ENCODE measurements at places on chromosomes 11 and 22.

- DNase-seq = peak; percentile 69
Observed at GRCh38 chr11:62153087-62153395, 29.2 kb downstream of the INCENP start.

- no peak for DNase-seq
Observed at GRCh38 chr11:18731441-18731840, 5.5 kb upstream of the IGSF22 start.

DNA sequence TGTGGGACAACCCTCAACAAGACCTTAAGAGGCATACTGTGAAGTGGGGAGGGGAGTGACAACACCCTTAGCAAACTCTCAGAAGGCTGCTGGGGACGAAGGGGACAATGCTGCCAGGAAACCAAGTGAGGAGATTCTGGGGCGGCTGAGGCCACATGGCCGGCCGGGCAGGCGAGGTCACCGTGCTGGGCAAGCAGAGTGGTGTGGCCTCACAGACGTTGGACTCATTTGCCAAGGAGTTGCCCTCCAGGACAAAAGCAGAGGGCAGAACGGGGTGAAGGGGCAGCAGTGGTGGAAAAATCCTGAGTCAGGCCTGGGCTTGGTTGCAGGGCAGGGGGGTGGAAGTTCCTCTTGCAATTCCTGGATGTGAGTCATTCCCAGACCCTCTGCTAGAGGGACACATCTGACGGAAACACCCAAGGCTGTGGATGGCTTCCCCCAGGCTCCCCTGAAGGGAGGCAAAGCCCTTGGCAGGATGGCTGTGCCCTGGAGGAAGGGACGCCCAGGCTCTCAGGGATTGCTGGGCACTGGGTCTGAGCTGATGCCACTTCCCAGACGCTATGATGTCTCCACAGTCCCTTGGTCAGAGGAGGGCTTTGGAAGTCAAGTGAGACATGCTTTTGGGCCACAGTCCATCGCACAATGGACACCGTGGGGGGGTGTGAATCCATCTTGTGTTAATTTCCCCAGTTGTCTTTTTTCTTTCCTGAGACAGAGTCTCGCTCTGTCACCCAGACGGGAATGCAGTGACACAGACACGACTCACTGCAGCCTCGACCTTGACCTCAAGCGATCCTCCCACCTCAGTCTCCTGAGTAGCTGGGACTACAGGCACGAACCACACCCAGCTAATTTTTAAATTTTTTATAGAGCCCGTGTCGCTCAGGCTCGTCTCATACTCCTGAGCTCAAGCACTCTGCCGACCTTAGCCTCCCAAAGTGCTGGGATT lies 16.2 kb upstream of the SHANK3 start:
- peak; percentile 71 for DNase-seq

DNA sequence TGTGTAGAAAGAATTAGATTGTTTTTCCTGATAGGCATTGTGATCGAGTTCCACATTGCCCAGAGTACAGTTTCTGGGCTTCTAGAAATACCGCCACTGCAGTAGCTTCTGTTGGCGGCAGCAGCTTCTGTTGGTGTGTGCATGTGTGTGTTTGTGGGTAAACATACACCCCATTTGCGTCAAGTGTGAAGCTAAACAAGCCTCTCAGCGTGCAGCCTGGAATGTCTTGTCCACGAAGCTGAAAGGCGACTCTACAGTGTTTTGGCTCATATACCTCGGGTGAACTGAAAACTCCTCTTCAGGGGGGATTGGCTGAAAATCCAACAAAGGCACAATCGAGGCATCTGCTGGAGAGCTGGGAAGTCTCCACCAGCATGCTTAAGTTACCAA lies 112.0 kb upstream of the E2F8 start:
- DNase-seq = no peak

GRCh38 chr11:114163229-114163631 lies 103.7 kb downstream of the ZBTB16 start:
- DNase-seq = peak; percentile 94

DNA sequence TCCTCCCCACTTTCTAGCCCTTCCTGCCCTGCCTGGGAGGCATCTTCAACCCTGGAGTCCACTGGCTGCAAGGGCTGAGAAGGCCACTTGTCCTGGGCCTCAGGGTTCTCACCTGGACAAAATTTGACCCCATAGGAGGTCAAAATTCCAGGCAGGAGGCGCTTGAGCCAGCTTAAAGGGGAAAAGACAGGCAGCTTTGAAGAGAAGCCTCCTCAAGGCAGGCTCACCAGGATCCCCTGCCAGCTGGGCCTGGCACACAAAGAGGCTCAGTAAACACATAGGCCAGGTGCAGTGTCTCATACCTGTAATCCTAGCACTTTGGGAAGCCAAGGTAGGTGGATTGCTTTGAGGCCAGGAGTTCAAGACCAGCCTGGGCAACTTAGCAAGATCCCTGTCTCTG lies 53.0 kb upstream of the MPEG1 start:
- no peak for DNase-seq

- DNase-seq = peak; percentile 70
Observed at GRCh38 chr11:67022341-67022933, 497 bp upstream of the SYT12 start.

DNA sequence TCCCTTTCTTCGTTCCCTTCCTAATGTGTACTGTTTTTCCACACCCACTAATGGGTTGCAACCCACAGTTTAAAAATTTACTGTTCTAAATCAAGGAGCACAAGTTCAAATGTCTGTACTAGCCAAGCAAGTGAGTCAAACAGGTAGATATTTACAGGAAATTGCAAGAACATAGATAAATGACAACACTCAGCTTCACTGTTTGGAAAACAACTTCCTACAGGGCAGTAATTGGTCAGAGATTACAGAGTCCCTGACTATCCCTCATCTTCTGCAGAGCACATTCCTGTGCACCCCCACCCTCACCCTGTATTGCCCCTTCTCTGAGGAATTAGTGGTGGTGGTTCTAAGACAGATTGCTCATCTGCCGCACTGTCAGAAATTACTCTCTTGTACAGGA lies 1.9 kb downstream of the SERPING1 start:
- peak; percentile 13 for DNase-seq

GRCh38 chr11:92436034-92436920 lies 211.7 kb downstream of the FAT3 start:
- DNase-seq = no peak

DNA sequence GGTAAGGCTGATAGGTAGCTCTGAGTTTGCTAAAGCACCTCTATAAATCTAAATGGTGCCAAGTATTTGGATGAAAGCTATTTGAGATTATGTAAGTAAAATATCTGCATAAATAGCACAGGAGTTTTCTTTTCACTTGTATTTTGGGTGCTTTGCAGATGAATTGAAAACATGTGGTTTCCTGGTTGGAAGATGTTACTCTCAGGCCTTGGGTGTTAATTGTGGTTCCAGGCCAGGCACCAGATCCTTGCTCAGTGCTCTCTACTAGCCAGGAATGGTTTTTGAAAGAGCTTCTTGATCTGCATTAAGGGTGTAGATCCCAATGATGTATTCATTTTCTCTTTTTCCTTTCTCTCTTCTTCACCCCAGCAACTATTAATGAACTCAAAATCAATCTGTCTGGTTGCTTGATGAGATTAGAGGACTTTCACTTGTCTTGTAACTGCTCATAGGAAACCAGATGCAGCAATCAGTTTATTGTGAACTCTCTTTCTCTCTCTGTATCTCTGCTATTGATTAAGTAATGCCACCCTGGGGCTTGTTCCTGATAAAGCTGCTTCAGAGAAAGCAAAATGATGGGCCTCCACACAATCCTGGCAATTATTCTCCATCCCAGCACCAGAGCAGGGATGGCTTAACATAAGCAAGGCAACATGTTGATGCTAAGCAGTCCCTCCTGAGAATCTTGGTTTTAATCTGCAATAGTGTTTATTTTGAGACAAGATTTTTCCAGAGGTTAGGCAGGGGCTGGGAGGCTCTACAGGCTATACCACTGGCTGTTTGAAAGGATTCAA lies 147.0 kb upstream of the NTM start:
- DNase-seq = no peak

DNA sequence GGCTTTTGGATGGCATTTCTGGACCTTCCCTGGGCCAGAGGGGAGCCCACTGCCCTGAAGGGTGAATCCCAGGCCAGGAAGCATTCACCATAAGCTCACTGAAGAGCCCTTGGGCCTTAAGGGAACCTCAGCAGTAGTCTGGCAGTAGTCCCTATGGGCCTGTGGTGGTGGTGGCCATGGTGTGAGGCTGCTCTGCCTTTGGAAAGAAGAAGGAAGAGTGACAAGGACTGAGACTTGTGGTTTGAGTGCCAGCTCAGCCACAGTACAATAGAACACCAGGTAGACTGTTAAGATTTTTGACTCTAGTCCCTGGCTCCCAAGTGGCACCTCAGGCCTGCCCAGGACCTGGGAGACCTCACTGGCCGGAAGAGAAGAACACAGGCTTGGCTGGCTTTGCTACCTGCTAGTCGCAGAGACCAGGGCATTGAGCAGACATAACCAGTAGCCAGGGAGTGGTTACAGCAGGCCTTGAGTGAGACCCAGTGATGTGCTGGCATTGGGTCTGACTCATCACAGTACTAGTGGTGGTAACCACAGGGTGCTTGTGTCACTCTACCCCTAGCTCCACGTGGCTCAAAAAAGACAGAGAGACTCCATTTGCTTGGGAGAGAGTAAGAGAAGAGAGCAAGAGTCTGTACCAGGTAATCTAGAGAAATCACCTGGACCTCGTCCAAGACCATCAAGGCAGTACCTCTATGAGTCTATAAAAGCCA lies 259.8 kb upstream of the BLID start:
- DNase-seq = peak; percentile 47

DNA sequence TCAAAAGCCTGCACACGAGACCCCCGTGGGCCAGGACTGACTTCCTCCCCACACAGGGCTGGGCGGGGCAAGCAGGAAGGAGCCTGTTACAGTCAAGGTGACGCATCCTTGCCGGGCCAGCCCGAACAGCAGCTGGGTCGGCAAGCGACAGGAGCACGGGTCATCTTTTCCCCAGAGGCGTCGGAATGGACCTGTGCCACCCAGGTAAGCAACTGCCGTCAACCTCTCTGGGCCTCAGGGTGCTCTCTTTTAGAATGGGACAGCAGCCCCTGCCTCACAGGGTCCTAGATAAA lies at the start of gene CYTH4:
Gene CYTH4, plus strand, starts transcription at position 124 of the 293 bp plus-strand sequence. Its CDS starts 62 bp downstream, at position 186.
- no peak for DNase-seq

- DNase-seq = no peak
Observed at GRCh38 chr11:1946812-1947484, at the start of gene MRPL23. Gene MRPL23, plus strand, starts transcription at chr11:1947332. Its CDS starts 31 bp downstream, at chr11:1947363.

- DNase-seq = no peak
Observed at GRCh38 chr11:12434325-12434654, 56.9 kb downstream of the PARVA start.

DNA sequence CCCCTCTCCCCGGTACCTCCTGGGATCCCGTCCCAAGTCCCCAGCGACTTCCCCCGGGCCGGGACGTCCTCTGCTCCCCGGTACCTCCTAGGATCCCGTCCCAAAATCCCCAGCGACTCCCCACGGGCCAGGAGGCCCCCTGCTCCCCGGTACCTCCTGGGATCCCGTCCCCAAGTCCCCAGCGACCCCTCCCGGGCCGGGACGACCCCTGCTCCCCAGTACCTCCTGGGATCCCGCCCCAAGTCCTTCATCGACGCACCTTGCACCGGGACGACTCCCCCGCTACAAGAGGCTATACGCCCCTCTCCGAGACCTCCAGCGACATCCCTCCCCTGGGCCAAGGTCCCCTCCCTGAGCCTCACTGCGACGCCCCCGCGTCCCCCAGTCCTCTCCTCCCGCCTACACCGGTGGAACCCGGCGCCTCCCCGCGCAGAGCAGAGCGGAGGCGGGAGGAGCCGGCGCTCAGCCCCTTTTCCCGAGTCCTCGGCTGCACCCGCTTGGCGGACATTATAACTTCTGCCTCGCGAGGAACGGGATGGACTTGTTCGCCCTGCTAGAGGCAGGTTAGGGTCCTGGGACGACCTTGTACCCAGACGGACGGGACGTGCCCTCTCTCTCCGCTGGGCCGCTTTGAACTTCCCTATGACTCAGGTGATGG lies 912 bp downstream of the KREMEN1 start:
- DNase-seq = no peak

DNA sequence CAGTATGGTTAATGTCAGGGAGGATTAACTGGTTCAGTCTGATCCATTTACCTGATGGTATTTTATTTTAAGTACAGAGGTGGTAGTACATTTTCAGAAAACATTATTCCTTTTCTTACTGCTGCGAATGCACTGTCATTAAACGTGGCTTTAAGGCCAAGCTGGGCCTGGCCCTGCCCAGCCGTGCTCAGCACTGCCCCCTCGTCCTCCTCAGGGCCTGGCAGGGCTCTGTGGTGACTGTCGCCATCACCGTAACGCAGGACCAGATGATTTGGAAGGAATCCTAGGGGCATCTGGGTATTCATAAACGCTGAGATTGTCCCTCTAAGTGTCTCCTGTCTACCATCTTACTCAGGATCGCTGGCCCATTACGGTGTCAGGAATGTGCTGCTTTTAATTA lies 302.0 kb downstream of the TBC1D22A start:
- DNase-seq = no peak

GRCh38 chr11:12285106-12285505 lies 92.3 kb upstream of the PARVA start:
- DNase-seq = peak; percentile 81

- DNase-seq = peak; percentile 11
Observed at GRCh38 chr22:37126383-37126782, 16.9 kb upstream of the TMPRSS6 start.

GRCh38 chr11:45754741-45755140 lies 50.2 kb upstream of the SLC35C1 start:
- peak; percentile 47 for DNase-seq

DNA sequence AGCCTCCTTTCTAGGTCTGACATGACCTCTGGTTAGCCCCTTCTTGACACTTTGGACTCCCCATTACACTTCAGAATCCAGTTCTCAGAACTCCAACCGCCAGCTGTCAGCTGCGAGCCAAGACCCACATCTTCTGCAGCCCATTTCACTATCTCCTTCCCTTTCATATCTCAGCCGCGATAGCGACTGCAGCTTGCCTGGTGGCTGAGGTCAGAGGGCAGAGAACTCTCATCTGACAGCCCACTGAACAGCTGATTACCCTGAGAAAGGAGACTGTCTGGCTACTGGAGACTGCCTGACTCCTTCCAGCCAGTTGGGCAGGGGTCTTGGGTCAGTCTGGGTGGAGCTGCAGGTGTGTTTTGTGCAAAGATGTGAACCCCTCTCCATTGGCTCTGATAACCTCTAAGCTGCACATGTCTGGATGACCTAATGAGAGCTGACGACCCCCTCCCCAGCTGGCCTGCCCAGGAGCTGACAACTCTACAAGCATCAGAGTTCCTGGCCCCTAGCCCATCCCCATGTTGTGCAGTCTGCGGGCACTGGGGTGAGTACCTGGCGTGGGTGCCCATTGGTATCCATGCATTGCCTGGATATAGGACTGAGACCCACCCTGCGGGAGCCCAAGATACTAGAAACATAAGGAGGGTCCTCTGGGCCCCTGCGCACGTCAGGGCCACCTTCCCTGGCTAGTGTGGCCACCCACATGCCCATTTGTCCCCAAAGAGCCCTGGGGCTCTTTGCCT lies 1.1 kb downstream of the CHRM1 start:
- DNase-seq = no peak

- no peak for DNase-seq
Observed at GRCh38 chr11:40027720-40028119, 1431.7 kb downstream of the LRRC4C start.

- no peak for DNase-seq
Observed at GRCh38 chr22:46455446-46455845, 82.0 kb downstream of the CELSR1 start.

- no peak for DNase-seq
Observed at GRCh38 chr11:66628061-66628603, 10.4 kb upstream of the RBM4 start.

- peak; percentile 56 for DNase-seq
Observed at GRCh38 chr11:91220476-91221202, 997.8 kb upstream of the CHORDC1 start.
